Osteoblast (primary cell): ENCODE measurements at places on chromosomes 4 and X. TPM values are rescaled to one million over a fixed set of nuclear protein-coding genes. Genes with fewer than 3 reads are reported as not detected.

Gene RAB40A
- under 0.01 and 0.29 TPM in 2 replicates for total RNA-seq

Gene PTCHD1
- not detected in 2 replicates for total RNA-seq

Gene NUDT11
- total RNA-seq, result 17.4 and 18.3 TPM in 2 replicates

Gene IL2
- not detected in 2 replicates for total RNA-seq

Gene DRD5
- not detected in 2 replicates for total RNA-seq

Gene SYN1
- under 0.01 TPM in 2 replicates for total RNA-seq
